ENCODE measurements at places on chromosomes 11 and 22. TPM values are rescaled to one million over a fixed set of nuclear protein-coding genes. Genes with fewer than 3 reads are reported as not detected.
A peak's percentile ranks its signal among the peaks of the same experiment; 100 is the strongest.

- no peak for DNase-seq
- peaks cover 15% of the 10 kb centered on the region for H3K4me1 ChIP-seq
- H3K36me3 ChIP-seq = no peaks in the 10 kb centered on the region
- H3K27ac ChIP-seq = peak overlapping the region; percentile 72
- no peaks in the 10 kb centered on the region for H3K27me3 ChIP-seq
- no peak overlapping the region for H3K4me3 ChIP-seq
These were observed 35.4 kb upstream of the AMOTL1 start for GRCh38 chr11:94732617-94733281.

GRCh38 chr22:41672780-41673509, 15.7 kb downstream of the SNU13 start:
- H3K27me3 ChIP-seq = no peaks in the 10 kb centered on the region
- peaks cover 18% of the 10 kb centered on the region for H3K36me3 ChIP-seq
- H3K4me1 ChIP-seq = peaks cover 14% of the 10 kb centered on the region
- H3K27ac ChIP-seq = no peak overlapping the region
- H3K4me3 ChIP-seq = no peak overlapping the region

DNA sequence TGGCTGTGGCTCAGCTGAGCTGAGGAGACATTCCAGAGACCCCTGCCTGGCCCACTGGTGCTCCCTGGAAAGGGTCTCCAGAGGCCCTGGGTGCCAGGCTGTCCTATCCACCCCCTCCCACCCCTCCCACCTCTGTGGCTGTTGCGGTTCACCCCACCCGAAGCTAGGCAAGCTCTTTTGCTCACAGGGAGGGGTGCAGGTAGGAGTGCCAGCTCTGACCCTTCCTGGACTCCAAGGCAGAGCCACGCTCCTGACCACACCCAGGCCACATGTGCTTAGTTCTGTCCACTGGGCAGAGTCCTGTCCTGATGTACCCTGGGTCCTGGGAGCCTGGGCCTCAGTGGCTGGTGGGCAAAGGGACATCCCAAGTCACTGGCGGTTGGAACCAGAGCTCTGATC, 16.4 kb downstream of the IL17REL start:
- no peak for DNase-seq
- peaks cover 11% of the 10 kb centered on the region for H3K4me1 ChIP-seq
- no peak overlapping the region for H3K4me3 ChIP-seq
- H3K27ac ChIP-seq = no peak overlapping the region
- H3K27me3 ChIP-seq = no peaks in the 10 kb centered on the region
- no peaks in the 10 kb centered on the region for H3K36me3 ChIP-seq

DNA sequence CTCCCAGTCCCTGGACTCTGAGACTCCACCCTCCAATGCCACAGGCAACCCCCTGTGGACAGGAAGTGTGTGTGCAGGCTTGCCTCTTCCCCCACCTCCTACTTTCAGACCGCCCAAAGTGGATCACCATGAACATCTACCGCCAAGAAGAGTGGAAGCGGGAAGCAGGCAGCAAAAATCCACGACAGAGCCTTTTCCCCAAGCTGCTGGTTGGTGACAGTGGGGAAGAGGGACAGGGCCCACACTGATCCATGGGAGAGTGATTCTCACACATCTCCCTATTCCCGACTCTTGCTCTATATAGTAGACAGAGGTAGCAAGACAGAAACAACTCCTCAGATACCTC, 53.4 kb upstream of the SPATA19 start:
- H3K4me1 ChIP-seq = no peaks in the 10 kb centered on the region
- H3K27ac ChIP-seq = no peak overlapping the region
- H3K36me3 ChIP-seq = no peaks in the 10 kb centered on the region
- H3K4me3 ChIP-seq = no peak overlapping the region

The TSPAN4 gene
- total RNA-seq = 180 TPM

The PLEKHA7 gene
- total RNA-seq = 33.0 TPM

- H3K4me1 ChIP-seq = no peaks in the 10 kb centered on the region
- H3K36me3 ChIP-seq = no peaks in the 10 kb centered on the region
- no peak overlapping the region for H3K27ac ChIP-seq
- no peak for DNase-seq
- H3K4me3 ChIP-seq = no peak overlapping the region
These were observed 536.5 kb downstream of the NTM start for GRCh38 chr11:131906963-131907362.

GRCh38 chr11:64100782-64101353, 65.0 kb downstream of the MACROD1 start:
- no peak for DNase-seq
- H3K27ac ChIP-seq = no peak overlapping the region
- no peak overlapping the region for H3K4me3 ChIP-seq
- H3K36me3 ChIP-seq = no peaks in the 10 kb centered on the region
- H3K27me3 ChIP-seq = no peaks in the 10 kb centered on the region
